ENCODE measurements at places on chromosomes 3 and 15.

- no peak for DNase-seq
These were observed 92.7 kb downstream of the LRRC28 start for GRCh38 chr15:99343881-99344551.

GRCh38 chr15:28125673-28126651 is 26.8 kb upstream of the OCA2 start:
- DNase-seq = peak; percentile 46

DNA sequence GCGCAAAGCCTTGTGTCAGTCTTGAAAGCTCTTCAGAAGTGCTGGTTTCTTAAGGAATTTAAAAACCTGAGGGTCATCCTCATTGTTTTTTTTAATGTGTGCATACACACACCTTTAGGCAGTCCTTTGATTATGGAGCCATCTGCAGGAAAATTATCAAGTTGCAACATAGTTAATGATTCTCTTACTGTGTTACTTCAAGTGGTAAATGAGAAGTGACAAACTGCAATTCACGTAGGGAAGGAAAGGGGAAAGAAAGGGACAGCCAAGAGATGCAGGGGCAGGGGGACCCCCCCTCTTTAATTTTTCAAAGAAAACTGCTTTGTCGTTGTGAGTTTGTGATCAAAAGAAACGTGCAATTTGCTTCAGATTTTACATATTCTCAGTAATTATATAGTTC is 162.4 kb upstream of the CGNL1 start:
- peak; percentile 54 for DNase-seq

DNA sequence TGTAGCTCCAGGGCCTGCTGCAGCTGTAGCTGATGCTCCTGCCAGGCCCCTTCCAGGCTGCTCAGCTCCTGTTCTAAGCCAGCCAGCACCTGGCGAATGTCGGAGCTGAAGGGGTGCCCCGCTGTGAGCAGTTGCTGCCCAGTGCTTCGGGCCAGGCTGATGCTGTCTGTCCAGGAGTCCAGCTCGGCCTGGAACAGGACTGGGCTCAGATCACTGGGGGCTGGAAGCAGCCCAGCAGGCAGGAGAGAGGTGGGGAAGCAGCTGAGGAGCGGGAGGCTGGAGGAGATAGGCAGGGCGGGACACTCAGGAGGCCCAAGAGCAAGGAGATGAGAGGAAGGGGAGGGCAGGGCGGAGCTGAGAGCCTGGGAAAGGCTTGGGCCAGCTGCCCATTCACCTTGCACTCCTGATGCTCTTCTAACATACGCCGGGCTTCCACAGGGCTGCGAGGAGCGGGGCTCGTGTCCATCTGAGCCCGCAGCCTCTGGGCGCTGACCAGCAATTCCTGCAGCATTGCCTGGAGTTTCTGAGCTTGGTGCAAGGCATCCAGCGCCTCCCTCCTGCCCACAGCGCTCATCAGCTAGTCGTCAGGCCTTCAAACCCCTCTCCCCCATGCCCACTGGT is 23.2 kb downstream of the PLA2G4B start:
- peak; percentile 10 for DNase-seq

- no peak for DNase-seq
These were observed 76.2 kb downstream of the RGMA start for GRCh38 chr15:93012786-93013185.

DNA sequence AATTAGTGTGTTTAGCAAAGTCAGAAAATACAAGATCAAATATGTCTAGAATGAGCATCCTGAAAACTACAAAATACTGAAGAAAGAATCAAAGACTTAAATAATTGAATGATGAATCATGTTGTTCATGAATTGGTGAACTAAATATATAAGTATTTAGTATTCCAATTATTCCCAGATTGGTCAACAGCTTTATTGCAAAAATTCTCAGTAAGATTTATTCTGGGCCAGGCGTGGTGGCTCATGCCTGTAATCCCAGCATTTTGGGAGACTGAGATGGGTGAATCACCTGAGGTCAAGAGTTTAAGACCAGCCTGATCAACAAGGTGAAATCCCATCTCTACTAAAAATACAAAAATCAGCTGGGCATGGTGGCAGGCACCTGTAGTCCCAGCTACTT is 250.0 kb upstream of the NECTIN3 start:
- DNase-seq = no peak

DNA sequence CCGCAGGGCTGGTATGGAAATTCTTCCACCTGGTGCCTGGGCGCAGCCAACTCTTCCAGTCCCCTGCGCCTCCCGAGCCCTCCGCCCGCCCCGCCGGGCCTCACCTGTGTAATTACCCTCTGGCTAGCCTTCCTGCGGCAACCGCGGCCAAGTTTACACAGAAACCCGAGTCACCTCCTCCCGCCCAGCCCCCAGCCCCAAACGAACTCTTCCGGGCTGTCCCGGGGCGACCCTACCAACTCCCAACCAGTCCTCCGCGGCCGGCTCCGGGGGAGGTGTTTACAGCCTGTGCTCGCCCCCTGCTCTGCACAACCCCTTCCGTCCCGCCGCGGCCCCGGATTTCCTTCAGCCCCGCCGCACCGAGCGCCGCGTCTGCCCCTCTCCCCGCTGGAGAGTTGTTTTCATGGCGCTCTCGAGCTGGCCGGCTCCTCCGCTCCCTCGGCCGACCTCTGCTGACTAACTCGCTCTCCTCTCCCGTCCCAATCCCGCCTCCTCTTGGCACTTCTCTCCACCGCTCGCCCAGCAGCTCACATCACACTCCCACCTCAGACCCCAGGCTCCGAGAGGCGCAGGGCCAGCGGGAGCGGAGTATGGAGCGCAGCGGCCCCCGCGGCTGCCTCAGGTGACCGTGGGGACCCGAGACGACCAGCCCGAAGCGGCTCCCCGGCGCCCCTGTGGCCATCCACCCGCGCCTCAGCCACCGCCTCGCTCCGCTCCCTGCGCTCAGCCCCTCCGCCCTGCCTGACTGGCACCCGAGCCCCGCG is 538 bp downstream of the ATOSA start:
- DNase-seq = peak; percentile 25

DNA sequence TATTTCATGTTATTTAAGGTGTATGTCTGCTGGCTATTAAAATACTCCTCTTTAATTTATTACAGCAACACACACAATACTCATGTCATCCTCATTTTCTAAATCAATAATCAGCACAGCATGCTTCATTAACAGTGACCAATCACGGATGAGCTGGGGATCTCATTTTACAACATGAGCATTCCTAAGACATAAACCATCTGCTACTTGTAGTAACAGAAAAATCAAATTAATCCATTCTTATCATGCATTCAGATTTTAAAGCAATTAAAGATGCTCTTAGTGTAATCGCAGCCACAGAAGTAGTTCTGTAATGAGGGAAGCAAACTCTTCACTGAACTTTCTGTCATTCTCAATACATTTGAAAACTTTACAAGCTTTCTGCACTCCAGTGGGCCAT is 191.1 kb downstream of the TBC1D5 start:
- DNase-seq = no peak

- DNase-seq = no peak
These were observed 67.6 kb downstream of the NR1D2 start for GRCh38 chr3:24012589-24013269.

- DNase-seq = peak; percentile 34
These were observed 702 bp downstream of the ARHGEF3 start for GRCh38 chr3:56800832-56801661.
